ENCODE measurements at places on chromosomes 2 and 18. TPM values are rescaled to one million over a fixed set of nuclear protein-coding genes. Genes with fewer than 3 reads are reported as not detected.

Gene MCFD2
- 37.8 TPM for total RNA-seq

Gene MAB21L4
- total RNA-seq, result not detected

Gene KCNF1
- total RNA-seq, result not detected

Gene STARD7
- total RNA-seq, result 167 TPM

Gene TEX44
- not detected for total RNA-seq

Gene PUS10
- 11.8 TPM for total RNA-seq

DNA sequence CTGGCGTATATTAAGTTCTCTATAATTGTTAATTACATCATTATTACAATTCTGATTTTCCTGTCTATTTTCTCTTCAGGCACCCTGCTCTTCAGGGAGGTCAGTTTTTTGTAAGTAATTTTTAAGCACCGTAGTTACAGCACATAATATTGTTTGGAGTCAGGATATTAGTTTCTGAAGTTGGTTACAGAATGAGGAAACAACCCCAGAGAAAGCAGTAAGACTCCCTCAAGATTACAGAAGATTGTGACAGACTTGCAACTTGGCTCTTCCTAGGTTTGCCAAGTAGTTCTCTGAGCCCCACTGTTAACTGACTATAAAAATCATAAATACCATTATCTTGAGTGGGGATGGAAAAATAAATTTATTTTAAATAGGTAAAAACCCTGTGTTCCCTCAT, 921 bp downstream of the RPE start:
- peak; percentile 47 for DNase-seq

GRCh38 chr2:100541404-100541803, 21.4 kb upstream of the PDCL3 start:
- DNase-seq, result peak; percentile 40

DNA sequence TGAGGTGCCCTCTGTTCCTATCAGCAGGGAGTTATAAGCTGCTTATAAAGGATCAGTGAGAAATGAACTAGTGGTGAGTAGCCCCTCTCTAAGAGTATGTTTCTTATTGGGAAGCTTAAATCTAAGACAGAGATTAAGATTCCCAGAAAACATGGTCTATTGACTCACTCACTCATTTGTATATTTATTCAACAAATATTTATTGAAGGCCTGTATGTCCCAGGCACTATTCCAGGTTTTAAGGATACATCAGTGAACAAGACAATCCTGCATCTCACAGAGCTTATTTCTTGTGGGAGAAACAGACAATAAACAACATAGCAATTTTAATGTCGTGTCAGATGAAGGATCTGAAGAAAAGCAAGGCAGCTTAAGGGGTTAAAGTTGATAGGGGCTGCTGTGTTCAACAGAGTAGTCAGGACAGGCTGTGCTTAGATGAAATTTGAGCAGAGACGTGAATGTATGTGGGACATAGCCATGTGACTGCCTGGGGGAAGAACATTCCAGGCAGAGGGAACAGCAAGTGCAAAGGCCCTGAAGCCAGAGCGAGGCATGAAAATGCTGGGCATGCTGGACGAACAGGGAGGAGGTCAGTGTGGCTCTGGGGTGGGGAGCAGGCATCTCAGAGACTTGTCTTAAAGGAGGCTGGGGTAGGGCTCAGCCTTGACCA, 14.8 kb upstream of the PSD4 start:
- no peak for DNase-seq

GRCh38 chr2:85018049-85018447, 47.1 kb downstream of the KCMF1 start:
- no peak for DNase-seq

GRCh38 chr2:240605867-240606743, 19.2 kb upstream of the GPR35 start:
- no peak for DNase-seq

GRCh38 chr2:45229411-45229810, 220.2 kb upstream of the SIX2 start:
- no peak for DNase-seq

DNA sequence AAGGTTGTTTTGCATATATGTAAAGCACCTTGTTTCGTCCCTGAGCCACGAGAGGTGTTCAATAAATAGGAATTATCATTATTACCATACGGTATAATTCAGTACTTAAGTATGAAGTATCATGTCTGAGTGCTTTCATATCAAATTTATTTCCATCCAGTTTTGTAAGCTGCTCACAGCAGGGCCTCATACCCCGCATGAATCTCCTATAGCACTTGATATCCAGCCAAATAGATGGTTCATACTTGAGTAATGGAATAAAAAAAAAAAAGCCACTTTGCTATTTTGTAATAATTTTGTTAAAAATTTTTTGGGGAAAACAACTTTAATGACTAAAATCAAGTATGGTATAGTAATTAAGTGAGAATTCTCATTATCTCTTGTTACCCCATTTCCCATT, 160.8 kb upstream of the NOSTRIN start:
- no peak for DNase-seq

- DNase-seq, result no peak
These were observed 5.8 kb upstream of the RDH14 start for GRCh38 chr2:18566145-18566769.

DNA sequence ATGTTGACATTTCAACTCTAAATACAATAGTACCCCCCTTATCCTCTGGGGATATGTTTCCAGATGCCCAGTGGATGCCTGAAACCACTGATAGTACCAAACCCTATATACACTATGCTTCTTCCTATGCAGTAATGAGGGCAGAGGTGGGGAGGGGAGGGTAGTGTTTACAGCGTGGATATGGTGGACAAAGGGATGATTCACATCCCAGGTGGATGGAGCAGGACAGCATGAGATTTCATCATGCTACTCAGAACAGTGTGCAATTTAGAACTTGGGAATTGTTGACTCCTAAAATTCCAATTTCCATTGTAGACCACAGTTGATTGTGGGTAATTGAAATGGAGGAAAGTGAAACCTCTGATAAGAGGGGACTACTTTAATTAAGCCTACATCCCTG, 75.4 kb downstream of the TSN start:
- no peak for DNase-seq

DNA sequence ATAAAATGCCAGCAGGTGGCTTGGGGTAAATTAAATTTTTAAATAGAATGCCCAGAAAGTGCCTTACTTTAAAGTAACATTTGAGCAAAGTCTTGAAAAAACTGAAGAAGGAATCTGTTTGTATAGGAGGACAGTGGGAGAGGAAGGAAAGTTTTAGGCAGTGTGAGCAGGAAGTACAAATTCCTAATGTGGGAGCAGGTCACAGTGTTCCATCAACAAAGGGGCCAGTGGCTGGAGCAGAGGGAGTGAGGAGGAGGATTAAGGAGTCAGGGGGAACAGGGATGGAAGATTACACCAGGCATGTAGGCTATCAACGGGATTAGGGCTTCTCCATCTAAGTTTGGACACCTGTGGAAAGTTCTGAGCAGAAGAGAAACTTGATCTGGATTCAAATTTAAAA, 439.2 kb upstream of the REG3G start:
- DNase-seq, result no peak

GRCh38 chr2:134785659-134786430, 52.6 kb upstream of the ACMSD start:
- peak; percentile 34 for DNase-seq

DNA sequence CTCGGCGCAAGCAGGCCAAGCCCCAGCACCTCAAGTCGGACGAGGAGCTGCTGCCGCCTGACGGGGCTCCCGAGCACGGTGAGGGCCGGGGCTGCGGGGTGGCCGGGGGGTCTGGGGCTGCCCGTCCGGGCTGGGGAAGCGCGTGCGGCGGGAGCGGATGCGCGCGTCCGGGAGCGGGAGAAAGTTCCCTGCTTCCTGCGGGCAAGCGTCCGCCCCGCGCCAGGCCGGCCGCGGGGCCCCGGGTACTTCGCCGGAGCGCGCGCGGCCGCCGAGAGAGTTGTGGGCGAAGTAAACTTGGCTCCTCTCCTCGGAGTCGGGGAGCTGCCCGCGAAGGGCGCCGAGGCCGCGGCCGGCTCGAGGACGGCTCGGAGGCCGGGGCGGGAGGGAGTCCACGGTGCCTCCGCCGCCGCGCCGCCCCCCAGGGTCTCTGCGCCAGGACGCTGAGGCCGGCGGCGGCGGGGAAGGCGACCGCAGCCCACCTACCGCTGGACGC, 707 bp downstream of the SALL3 start:
- no peak for DNase-seq

DNA sequence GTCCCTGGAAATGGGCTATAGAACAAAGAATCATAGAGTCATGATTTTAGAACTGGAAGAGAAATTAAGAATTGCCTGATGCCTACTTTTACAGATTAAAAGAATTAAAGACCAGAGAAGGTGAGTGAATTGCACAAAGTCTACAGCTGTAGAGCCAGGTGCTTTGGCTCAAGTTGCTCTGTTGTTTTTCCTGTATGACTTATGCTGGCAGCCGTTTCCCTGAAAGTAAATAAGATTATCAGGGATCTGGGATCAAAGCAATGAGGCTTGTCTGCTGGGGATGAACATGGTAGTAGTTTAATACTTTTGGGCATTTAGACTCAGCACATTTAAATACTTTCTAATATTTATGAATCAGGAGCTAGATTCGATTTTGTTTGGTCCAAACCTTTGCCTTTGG, 166.9 kb downstream of the PRPF40A start:
- no peak for DNase-seq

GRCh38 chr2:121075006-121075551, 209.9 kb downstream of the TFCP2L1 start:
- DNase-seq, result peak; percentile 75

DNA sequence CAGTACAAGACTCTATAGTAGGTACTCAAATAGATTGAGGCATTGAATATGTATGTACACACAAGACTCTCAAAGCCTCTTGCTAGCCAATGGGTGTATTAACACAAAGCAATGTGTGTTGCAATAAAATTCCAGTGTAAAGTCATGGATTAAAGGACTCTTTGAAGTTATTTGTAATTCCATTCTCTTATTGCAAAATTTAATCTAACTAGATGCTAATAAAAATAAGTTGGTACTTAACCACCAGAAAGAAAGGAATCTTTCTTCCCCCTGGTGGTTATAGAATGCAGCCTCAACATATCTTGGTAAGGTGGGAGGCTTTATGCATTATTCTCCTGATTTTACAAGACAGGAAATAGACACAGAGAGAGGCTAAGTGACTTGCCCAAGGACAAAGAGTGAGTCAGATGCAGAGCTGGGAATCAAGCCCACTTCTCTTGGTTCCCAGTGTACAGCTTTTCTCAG, 18.0 kb downstream of the LRP1B start:
- no peak for DNase-seq

GRCh38 chr2:53939656-53940055, 31.1 kb downstream of the PSME4 start:
- no peak for DNase-seq

DNA sequence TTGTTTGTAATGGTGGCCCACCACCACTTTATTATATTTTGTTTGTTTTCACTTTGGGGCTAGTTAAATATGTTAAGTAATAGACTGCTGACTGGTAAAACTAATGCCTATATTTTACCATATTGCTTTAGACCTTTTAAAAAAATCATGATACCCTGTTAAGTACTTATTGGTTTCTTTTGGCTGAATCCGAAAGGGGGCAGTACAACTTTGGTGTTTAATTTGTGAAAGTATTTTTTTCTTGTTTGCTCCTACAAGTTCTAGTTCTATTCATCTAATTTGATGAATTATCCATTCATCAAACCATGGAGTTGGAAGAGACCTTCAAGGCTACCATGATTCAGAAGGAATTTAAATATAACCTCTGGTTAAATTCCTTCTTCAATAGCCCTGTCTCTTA, 147.0 kb downstream of the MBD5 start:
- peak; percentile 52 for DNase-seq

- no peak for DNase-seq
These were observed 19.9 kb downstream of the MBP start for GRCh38 chr18:77112747-77113092.

DNA sequence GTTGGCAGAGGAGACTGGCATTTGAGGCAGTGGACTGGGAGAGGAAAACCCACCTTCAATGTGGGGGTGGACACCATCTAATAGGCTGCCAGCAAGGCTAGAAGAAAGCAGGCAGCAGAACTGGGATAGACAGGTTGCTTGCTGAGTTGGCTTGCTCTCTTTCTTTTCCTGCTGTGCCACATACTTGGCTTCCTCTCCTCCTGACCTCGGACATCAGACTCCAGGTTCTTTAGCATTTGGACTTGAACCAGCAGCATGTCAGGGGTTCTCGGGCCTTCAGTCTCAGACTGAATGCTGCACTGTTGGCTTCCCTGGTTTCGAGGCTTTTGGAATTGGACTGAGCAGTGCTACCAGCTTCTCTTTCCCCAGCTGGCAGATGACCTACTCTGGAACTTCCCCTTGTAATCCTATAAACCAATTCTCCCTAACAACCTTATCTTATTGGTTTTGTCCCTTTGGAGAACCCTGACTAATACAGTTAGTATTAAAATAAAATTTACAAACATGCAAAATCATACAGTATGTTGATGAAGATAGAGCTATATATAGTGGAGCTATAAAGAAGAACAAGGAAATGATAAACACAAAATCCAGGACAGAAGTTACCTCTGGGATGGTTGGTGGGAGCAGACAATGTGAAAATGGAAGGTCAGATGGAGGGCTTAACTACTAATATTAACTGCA, 15.9 kb downstream of the DSEL start:
- DNase-seq, result no peak

DNA sequence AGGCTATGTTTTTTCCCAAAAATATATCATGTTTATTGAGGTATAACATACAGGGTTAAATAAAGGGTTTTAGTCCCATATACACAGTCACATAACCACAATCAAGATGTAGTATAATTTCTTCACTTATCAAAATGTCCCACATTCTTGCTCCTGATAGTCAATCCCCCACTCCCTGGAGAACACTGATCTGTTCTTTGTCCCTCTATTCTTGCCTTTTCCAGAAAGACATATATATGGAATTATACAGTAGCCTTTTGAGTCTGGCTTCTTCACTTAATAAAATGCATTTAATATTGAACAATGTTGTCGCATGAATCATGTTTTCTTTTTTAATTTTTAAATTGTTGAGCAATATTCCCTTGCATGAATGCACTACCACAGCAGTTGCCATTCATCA, 1059.7 kb downstream of the TSN start:
- DNase-seq, result no peak

- DNase-seq, result no peak
These were observed at the start of gene TFCP2L1 for GRCh38 chr2:121284463-121285449. Gene TFCP2L1, minus strand, starts transcription at chr2:121285202. Its CDS starts 93 bp downstream, at chr2:121285109.

DNA sequence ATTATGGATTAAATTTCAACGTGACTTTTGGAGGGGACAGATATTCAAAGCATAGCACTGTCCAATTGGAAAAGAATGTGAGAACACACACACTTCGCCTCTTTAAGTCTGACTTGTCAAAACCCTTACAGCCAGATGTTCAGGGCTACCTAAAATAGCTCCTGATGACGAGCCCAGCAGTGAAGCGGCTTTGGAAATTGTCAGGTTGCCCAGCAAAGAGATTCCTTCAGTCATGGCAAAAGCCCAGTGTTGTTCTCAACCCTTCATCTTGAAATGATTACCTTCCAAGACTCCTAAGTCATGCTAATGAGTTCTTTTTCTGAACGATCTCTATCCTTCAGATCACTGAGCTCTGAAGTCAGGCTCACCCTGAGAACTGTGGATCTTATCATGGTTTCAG, 436.6 kb downstream of the LRATD1 start:
- DNase-seq, result no peak

- DNase-seq, result no peak
These were observed 64.3 kb upstream of the STAT1 start for GRCh38 chr2:191078165-191078867.

- no peak for DNase-seq
These were observed 688.0 kb upstream of the ZEB2 start for GRCh38 chr2:145207884-145208283.

GRCh38 chr2:43542285-43542933, 53.4 kb downstream of the THADA start:
- DNase-seq, result peak; percentile 81
